ENCODE measurements at places on chromosomes 11 and 22. TPM values are rescaled to one million over a fixed set of nuclear protein-coding genes. Genes with fewer than 3 reads are reported as not detected.

GAS2 gene
- 3.2 TPM for total RNA-seq

CASP1 gene
- total RNA-seq = 23.3 TPM

POLA2 gene
- total RNA-seq = 9.6 TPM

HBD gene
- total RNA-seq = not detected

RAPSN gene
- total RNA-seq = not detected

MAPK11 gene
- total RNA-seq = 7.4 TPM

GRCh38 chr22:27576815-27577573 lies 224.6 kb downstream of the MN1 start:
- DNase-seq = no peak

- DNase-seq = no peak
These were observed 99.8 kb downstream of the CTTN start for GRCh38 chr11:70498171-70498571.

- peak; percentile 62 for DNase-seq
These were observed 138.7 kb downstream of the BBOX1 start for GRCh38 chr11:27179334-27179733.

DNA sequence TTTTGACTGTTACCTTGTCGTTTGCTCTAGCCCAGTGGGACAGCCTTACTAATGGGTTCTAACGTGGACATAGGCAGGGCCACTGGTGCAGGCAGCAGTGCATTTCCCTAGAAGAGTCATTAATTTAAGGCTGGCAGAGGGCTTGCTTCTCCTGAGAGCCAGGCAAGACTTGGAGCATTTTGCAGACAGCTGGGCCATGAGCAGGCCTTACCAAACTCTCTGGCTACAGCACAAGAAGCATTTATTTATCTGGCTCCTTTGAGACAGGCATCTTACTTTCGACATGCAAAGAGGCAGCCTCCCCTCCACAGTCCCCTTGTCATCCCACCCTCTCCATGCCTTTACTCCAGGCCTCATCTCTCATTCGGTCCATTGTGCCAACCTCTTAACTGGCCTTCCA lies 139.9 kb downstream of the CSNK2A3 start:
- DNase-seq = peak; percentile 83

DNA sequence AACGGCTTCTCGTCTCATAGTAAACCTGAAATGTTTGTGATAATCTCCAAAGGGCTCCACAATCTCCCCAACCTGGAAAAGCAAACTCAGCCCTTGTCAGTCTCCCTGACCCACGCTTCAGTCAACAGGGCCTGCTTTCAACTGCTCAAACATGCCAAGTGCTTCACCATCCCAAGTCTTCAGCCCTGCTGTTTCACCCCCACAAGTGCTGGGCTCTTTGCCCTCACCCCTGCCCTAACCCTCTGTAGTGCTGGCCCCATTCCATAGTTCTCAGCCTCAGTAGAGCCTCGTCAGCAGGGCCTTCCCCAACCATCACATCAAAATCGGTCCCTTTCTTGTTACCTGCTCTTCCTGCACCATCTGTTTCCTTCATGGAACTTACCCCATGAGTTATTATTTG lies 43.4 kb upstream of the NFRKB start:
- DNase-seq = no peak

DNA sequence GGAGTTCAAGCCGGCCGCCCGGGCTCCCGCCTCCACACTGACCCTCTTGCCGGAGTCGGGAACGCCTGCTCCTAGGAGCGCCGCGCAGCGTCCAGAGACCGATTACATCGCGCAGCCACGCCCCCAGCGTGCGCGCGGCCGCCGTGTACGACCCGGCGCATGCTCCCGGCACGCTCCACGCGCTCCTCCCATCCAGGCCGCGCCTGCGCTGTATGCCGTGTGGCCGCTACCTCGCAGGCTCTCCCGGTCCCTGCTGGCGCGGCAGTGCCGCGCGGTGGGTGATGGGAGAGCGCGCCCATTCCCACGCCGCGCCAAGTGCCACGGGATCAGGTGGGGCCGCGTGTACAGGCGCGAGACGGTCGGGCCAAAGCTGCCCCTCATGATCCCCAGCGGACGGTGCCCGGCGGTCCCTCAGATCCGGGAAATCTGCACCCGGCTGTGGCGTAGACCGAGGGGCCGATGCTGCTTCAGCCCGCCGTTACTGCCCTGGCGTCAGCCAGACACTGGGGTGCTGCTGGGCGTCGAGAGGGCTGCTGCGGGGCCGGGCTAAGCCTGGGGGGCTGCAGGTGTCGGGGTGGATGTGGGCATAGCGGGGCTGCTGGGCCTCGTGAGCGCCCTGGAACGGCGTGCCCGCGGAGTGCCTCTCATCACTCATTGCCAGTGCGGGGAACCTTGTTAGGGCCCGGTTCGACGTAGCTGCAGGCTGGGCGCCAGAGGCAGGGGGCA lies at the start of the genes GNB1L and RTL10:
Gene GNB1L (minus strand): TSS at position 97 of the 726 bp plus-strand sequence. CDS start 33,519 bp downstream, outside the sequence.
Gene RTL10 (minus strand): TSS at position 97 of the 726 bp plus-strand sequence. CDS start 2,613 bp downstream, outside the sequence.
- DNase-seq = peak; percentile 97

DNA sequence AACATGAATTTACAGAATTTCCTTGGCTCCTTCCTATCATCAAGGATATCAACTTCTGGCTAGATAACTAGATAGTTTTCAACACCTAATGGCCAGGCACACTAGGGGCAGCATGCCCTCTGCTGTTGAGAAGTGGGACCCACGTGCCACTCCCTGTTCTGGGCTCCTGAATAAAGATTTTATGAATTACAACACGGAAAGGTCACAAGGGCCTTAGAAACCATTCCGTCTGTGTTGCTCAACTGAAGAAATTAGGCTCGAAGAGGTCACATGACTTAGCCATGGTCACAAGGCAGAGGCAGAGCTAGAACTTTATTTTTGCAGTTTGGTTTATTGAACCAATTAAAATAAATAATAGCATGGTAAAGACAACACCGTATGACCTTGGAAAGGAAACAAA lies 36.0 kb downstream of the PRCP start:
- no peak for DNase-seq

- no peak for DNase-seq
These were observed 88.1 kb upstream of the NARS2 start for GRCh38 chr11:78662811-78663210.

GRCh38 chr22:26972286-26972685 lies 314.9 kb downstream of the MIAT start:
- no peak for DNase-seq

DNA sequence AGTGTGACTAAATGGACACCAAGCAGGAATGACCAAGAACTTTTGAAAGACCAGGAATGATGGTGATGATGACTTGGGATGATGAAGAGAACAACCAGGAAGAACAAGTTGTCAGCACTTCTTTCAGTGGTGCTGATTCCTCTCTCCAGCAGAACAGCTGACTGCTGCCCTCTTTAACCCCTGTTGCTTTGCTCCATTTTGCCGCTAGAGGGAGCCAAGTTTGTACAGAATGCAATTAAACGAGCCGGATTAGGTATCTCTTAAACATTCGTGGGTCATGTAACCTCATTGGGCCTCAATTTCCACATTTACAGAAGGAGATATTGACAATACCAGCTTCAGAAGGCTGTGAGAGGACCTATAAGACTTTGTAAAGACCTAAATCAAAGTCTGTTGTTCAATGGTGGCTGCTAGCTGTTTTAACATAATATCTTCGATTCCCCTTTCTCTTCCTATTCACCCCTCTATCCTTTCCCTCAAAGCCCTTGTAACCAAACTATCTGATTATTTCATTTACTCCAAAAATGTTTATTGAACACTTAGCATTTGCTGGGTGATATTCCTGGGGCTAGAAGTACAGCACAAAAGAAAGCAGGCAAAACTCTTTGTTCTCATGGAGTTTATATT lies 1.9 kb downstream of the OR4S1 start:
- no peak for DNase-seq

DNA sequence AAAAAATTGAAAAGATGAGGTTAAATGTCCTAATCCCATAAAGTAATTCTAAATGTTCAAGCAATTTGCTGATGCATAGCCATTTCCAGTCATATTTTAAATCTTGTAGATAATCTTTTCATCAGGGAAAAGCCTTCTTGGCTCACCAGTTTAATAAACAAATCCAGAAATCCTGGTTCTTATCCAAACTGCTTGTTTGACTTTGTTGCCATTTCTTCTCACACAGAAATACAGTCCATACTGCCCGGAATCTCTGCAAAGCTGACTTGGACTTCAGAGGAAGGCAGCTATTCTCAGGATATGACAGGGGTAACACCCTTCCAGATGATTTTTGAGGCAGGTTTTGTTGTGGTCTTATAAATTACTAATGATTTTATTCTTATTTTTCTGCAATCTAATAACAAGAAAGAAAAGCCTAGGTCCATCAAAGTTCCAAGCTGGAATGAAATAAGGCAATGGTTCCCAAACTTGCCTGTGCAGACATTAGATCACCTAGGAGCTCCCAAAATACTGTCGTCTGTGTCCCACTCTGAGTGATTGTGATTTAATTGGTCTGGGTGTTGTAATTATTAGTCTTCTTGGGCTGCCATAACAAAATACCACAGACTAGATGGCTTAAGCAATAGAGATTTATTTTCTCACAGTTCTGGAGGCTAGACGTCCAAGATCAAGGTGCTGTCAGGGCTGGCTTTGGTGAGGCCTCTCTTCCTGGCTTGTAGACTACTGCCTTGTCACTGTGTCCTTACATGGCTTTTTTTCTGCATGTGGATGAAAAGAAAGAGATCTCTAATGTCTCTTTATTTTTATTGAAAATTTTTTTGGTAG lies 55.1 kb upstream of the RCE1 start:
- no peak for DNase-seq

Measured in vagina (tissue), 2 donors.